ENCODE measurements at places on chromosomes 4 and X.

- H3K27ac ChIP-seq: no peak overlapping the region
- no peaks in the 10 kb centered on the region for H3K36me3 ChIP-seq
- no peaks in the 10 kb centered on the region for H3K27me3 ChIP-seq
- no peaks in the 10 kb centered on the region for H3K4me1 ChIP-seq
- DNase-seq: no peak
Observed at GRCh38 chrX:27132862-27133261, 330.3 kb downstream of the PPP4R3C start.

DNA sequence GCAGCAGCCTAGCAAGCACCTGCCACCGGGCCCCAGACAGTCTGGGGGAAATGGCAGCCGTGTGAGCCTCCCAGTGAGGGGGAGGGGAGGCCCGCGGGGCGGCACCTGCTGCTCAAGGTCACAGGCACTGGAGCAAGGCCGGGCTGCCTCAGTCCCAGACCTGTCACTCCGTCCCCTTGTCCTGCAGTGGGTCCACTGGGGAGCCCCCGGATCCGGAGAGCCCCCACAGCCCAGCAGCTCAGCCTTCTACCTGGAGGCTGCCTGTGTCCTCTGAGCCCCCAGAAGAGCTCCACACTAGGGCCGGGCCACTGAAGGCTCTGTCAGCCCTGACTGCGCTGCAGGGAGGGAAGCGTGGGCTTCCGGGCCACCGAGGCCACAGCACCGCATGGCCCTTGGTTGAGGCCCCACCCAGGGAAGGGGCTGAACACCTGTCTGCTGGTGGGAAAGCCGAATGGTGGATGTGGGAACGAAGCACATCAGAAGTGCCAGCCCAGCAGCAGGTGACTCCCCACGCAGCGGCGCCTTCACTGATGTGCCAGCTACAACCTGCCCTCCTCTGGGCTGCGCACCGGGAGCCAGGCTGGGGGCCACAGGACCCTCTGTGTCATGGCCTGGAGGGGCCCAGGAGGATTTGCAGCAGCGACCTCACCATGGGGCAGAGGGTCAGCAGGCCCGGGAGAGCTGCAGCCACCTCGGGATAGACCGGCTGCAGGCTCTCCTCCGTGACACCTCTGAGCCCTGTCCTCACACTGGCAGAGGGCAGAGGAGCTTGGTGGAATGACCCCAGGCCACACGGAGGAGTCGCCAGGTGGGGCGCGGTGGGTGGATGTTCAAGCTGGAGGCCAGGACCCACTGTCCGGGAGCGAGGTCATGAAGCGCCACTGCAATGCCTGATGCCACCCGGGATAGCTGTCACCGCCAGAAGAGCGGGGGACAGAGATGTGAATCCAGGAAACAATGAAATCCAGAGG lies 35.0 kb upstream of the MXD4 start:
- no peaks in the 10 kb centered on the region for H3K27me3 ChIP-seq
- H3K27ac ChIP-seq: no peak overlapping the region
- H3K36me3 ChIP-seq: no peaks in the 10 kb centered on the region
- no peak overlapping the region for H3K4me3 ChIP-seq

DNA sequence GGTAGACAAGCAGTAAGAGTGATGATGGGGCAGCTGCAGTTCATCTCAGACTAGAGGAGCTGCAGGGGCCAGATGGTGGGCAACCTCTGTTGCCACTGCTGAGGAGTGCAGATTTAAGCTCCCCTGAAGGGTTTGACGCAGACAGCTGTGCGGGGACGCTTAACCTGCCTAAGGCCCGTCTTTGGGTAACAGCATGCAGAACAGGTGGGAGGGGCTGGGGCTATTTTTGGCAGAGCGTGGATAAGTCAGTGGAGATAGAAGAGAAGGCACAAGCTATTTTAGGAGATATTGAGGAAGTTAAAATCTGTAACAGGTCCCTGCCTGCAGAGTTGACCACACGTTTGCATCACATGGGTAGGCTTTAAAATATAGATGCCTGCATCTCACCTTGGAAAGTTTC lies 10.5 kb downstream of the CD99 start:
- H3K4me3 ChIP-seq: no peak overlapping the region
- no peaks in the 10 kb centered on the region for H3K27me3 ChIP-seq
- peaks cover 32% of the 10 kb centered on the region for H3K4me1 ChIP-seq
- peak; percentile 37 for DNase-seq

- no peaks in the 10 kb centered on the region for H3K27me3 ChIP-seq
- no peak overlapping the region for H3K27ac ChIP-seq
- H3K4me3 ChIP-seq: no peak overlapping the region
- H3K4me1 ChIP-seq: peaks cover 6% of the 10 kb centered on the region
- no peaks in the 10 kb centered on the region for H3K36me3 ChIP-seq
Observed at GRCh38 chrX:48471504-48471903, 1.4 kb upstream of the SLC38A5 start.

- DNase-seq: no peak
- no peaks in the 10 kb centered on the region for H3K36me3 ChIP-seq
- no peaks in the 10 kb centered on the region for H3K27me3 ChIP-seq
- no peaks in the 10 kb centered on the region for H3K4me1 ChIP-seq
- H3K27ac ChIP-seq: no peak overlapping the region
- no peak overlapping the region for H3K4me3 ChIP-seq
Observed at GRCh38 chr4:107977966-107978705, 11.6 kb upstream of the HADH start.

- DNase-seq: no peak
- H3K27ac ChIP-seq: no peak overlapping the region
- no peaks in the 10 kb centered on the region for H3K36me3 ChIP-seq
- H3K4me1 ChIP-seq: no peaks in the 10 kb centered on the region
- no peaks in the 10 kb centered on the region for H3K27me3 ChIP-seq
Observed at GRCh38 chr4:7218686-7219085, 26.3 kb downstream of the SORCS2 start.

DNA sequence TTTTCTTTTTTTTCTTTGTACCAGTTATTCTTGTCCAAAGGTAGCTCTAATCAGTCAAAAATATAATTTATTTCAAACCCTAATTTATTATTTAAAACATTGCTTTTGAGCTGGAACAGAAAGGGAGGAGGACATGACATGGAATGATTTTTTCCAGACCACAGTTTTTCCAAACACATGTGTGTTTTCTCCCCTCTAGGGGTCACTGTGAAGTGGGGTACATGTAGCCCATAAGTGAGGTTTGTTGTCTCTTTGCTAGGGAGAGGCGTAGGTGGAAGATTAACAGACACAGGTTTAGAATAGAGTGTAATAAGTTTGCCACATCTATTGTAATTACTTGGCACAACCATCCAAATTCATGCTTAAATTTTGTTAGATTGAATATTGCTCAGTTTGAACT lies 83.0 kb downstream of the TNIP2 start:
- H3K4me1 ChIP-seq: no peaks in the 10 kb centered on the region
- no peak overlapping the region for H3K4me3 ChIP-seq
- H3K27me3 ChIP-seq: no peaks in the 10 kb centered on the region
- H3K36me3 ChIP-seq: peaks cover 27% of the 10 kb centered on the region
- H3K27ac ChIP-seq: no peak overlapping the region
- DNase-seq: no peak

- no peaks in the 10 kb centered on the region for H3K27me3 ChIP-seq
- no peak overlapping the region for H3K4me3 ChIP-seq
- H3K36me3 ChIP-seq: peaks cover 1% of the 10 kb centered on the region
- H3K27ac ChIP-seq: no peak overlapping the region
- DNase-seq: no peak
Observed at GRCh38 chr4:39889226-39889625, 88.5 kb downstream of the PDS5A start.

- peak overlapping the region; percentile 54 for H3K4me3 ChIP-seq
- DNase-seq: no peak
- H3K27me3 ChIP-seq: no peaks in the 10 kb centered on the region
- peaks cover 7% of the 10 kb centered on the region for H3K4me1 ChIP-seq
- H3K36me3 ChIP-seq: no peaks in the 10 kb centered on the region
Observed at GRCh38 chr4:1862055-1862911, 6.3 kb upstream of the LETM1 start.

- peaks cover 45% of the 10 kb centered on the region for H3K4me1 ChIP-seq
- H3K4me3 ChIP-seq: no peak overlapping the region
- peak overlapping the region; percentile 40 for H3K27ac ChIP-seq
- H3K36me3 ChIP-seq: peaks cover 2% of the 10 kb centered on the region
- no peak for DNase-seq
Observed at GRCh38 chr4:102560571-102561341, 59.6 kb downstream of the NFKB1 start.

DNA sequence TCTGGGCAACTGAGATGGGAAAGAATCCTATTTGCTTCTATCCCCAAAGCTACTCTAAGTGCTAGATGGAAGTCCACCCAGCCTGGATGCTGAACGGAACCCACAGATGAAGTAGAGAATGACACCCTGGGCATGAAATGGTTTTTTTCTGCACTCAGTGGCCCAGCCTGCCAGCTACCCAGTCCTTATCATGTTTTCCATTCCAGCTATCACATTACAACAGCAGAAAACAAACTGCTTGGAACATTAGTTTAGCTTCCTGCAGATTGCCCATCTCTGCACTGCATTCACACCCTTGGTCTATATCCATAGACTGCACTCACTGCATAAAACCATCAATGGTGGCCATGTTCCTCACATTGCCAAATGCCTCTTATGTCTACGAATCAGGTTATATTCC lies 79.1 kb downstream of the NYX start:
- DNase-seq: no peak
- no peaks in the 10 kb centered on the region for H3K4me1 ChIP-seq
- no peaks in the 10 kb centered on the region for H3K27me3 ChIP-seq
- H3K4me3 ChIP-seq: no peak overlapping the region
- H3K36me3 ChIP-seq: no peaks in the 10 kb centered on the region

- no peak overlapping the region for H3K27ac ChIP-seq
- H3K4me3 ChIP-seq: no peak overlapping the region
- H3K4me1 ChIP-seq: no peaks in the 10 kb centered on the region
Observed at GRCh38 chrX:146241902-146242301, 424.3 kb downstream of the SLITRK2 start.

GRCh38 chrX:140918398-140919038 lies 83.9 kb upstream of the SPANXB1 start:
- no peaks in the 10 kb centered on the region for H3K27me3 ChIP-seq
- H3K36me3 ChIP-seq: no peaks in the 10 kb centered on the region
- no peaks in the 10 kb centered on the region for H3K4me1 ChIP-seq
- H3K27ac ChIP-seq: no peak overlapping the region
- H3K4me3 ChIP-seq: no peak overlapping the region

DNA sequence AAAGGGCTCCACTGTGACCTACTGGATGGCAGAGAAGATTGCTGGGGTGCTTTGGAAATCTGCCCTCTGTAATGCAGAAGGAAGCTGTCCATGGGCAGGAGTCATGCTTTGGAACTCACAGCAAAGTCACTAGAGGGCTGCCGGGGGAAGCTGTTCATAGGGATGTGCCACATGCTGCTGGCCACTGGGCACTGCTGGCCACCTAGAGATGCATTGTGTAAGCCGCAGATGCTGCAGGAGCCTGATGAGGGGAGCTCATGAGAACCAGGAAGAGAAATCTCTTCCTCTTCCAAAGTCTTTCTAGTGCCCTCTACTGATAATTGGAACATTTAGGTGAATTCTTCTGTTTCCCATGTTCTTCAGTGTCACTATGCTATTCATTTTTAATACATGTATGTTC lies 31.2 kb upstream of the UXT start:
- no peaks in the 10 kb centered on the region for H3K27me3 ChIP-seq
- H3K4me3 ChIP-seq: no peak overlapping the region
- H3K36me3 ChIP-seq: no peaks in the 10 kb centered on the region
- no peak overlapping the region for H3K27ac ChIP-seq
- H3K4me1 ChIP-seq: no peaks in the 10 kb centered on the region
- no peak for DNase-seq

GRCh38 chrX:50002067-50002714 lies 79.8 kb downstream of the CLCN5 start:
- H3K36me3 ChIP-seq: no peaks in the 10 kb centered on the region
- no peak overlapping the region for H3K4me3 ChIP-seq
- no peaks in the 10 kb centered on the region for H3K27me3 ChIP-seq

DNA sequence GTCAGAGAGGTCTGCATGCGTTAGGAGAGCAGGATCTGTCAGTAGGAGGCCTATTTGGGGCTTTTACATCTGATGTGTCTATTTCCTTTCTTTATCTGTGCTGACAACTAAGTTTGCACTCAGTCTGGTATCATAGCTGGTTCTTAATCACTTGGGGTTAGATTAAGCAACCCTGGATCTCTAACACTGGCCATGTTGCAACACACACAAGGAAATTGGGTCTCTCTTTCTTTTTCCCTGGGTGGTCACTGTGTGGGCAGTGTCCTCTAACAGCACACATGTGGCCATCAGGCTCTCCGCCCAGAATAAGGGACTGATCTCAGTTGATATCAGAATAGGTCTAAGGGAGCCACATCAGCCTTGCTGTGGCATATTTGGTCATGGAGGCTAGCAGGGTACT lies 38.9 kb downstream of the IGFBP7 start:
- DNase-seq: no peak
- H3K27ac ChIP-seq: no peak overlapping the region
- no peak overlapping the region for H3K4me3 ChIP-seq
- H3K27me3 ChIP-seq: no peaks in the 10 kb centered on the region
- H3K4me1 ChIP-seq: no peaks in the 10 kb centered on the region
